ENCODE measurements at places on chromosomes 5 and 9. TPM values are rescaled to one million over a fixed set of nuclear protein-coding genes. Genes with fewer than 3 reads are reported as not detected.

Gene C5orf46
- total RNA-seq = not detected

Gene CDO1
- 4.0 TPM for total RNA-seq

DNA sequence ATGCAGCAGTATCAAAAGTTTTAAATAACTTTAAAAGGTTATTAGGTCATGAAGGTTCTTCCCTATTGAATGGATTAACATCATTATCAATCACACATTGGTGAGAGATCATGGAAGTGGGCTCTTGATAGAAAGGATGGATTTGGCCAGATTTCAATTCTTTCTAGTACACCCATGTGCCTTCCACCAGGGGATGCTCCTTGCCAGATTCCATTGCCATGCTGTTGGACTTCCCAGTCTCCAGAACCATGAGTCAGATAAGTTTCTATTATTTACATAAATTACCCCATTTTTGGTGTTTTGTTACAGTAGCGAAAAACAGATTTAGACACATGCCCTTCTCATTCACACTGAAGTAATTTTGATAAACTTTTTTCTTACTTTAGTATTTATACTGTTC is 1010.6 kb upstream of the C9orf72 start:
- DNase-seq = no peak

DNA sequence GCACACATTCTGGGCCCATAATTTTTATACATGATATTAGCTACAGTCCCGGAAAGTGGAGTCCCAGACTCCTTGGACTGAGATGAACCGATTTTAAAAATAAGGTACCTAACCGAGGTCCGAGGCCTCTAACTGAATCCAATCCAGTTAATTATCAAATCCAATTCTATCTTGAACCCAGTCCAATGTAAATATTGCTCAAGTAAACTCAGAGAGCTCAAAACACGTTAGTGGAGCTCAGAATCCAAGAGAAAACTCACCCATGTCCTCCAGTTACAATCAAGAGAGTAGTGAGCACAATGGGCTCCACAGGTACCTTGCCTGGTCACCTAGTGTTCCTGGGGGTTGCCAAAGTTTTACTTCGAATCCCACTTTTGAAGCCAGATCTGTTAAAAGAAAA is 37.9 kb upstream of the DIRAS2 start:
- no peak for DNase-seq

- DNase-seq = no peak
These were observed 2.3 kb upstream of the FBXW11 start for GRCh38 chr5:172008689-172009141.
